ENCODE measurements at places on chromosomes 7 and 10.
A peak's percentile ranks its signal among the peaks of the same experiment; 100 is the strongest.

DNA sequence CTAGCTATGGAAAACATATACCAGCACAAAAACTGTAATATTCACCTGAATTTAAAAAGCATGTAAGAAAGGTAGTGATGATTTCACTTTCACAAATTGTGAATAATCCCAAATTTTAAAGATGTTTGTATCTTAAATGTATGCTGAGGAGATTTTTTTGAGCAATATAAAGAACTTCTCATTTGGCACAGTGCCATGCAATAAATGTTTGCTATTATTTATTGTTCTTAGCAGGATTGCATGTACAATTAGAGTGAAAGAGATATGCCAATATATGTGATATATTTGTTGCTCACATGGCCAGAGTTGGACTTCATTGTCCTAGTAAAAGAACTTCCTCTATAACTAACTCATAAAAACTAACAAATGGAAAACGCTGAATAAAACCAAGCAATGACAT lies 895.1 kb upstream of the KCND2 start:
- DNase-seq = no peak

GRCh38 chr7:106346678-106347217 lies 62.0 kb upstream of the NAMPT start:
- peak; percentile 79 for DNase-seq

- DNase-seq = no peak
Observed at GRCh38 chr7:16951483-16952080, 69.8 kb upstream of the AGR3 start.

DNA sequence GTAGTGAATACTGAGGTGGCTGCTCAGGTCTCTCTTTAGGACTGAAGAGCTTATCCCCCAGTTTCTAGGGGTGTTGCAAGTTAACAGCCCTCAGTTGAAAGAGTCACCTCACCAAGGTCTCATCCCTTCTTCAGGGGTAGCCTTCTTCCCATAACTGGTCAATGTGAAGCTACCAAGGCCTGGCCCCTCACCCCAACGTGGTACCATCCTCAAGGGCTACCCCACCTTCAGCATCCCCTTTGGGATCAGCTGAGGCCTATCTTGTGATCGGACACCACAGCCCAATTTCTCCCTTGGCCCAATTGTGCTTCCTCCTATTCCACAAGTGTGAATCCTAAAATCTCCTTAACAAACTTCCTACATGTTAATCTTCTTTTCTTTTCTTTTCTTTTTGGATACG lies 289.5 kb upstream of the MKLN1 start:
- no peak for DNase-seq

- no peak for DNase-seq
Observed at GRCh38 chr10:104923501-104923900, 282.4 kb downstream of the SORCS3 start.

GRCh38 chr10:105973902-105974301 lies 1190.6 kb downstream of the SORCS1 start:
- DNase-seq = no peak

DNA sequence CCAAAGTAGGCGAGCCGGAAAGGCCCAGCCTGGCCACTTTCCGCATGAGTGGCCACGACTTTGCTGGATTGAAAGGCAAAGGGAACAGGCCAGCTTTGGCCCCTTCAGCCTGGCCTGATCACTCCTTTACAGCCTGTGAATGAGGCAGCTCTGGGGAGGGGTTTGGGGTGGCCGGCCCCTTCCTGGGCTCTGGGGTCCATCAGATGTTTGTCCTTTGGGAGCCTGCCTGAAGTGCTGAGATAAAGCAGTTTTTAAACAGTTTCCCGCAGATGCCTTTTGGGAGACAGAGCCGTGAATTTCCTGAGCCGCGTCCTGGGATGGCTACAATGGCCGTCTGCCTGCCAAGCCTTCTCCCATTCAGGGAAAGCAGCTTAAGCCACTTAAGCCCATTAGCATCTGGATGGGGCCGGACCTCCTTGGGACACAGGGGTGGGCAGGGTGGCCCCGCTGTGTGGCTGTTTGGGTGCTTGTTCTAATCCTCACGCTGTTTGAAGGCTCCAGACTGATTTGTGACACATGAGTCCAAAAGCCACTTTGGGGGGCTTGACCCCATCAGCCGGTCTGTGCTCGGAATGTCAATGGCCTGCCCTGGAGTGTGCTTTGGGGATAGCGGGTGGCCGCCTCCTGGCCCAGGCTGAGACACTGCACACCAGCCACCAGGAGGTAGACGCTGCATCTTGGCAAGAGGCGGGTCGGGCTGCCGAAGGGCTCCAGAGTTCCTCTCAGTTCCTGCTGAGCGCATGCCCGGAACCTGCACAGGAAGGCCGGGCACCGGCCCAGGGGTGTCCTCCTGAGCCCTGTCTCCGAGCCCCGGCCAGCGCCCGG lies 38.9 kb downstream of the NKX6-2 start:
- DNase-seq = no peak

GRCh38 chr10:123100030-123100762 lies 35.6 kb upstream of the HMX3 start:
- DNase-seq = no peak

DNA sequence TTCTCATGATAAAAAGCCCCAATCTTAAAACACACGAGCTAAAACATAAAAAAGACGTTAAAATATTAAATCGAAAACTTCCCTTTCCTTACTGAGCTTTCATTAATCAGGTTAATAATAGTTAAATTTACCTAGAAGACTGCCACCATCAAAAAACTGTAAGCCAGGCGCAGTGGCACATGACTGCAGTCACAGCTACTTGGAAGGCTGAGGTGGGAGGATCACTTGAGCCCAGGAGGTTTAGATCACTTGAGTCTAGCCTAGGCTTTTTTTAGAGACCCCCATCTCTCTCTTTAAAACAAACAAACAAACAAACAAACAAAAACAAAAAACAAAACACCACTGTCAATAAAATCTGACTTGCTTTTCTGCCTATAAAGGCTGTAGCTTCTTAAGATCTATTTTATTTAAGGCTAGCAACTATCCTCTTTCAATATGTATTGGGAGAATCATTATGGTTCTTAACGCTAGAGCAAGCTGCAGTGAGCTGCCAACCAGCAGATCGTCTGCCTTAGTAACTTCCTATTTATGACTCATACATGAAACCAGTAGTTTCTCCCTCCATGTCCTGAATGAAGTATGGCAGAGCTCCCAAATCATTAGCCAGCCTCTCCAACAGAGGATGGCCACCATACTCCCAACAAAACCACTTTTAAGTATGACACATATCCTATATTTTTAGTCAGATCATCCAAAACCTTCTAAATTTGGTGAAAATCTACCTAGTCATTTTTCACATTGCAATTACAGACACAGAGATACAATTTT lies 163.7 kb downstream of the SRPK2 start:
- peak; percentile 58 for DNase-seq

- no peak for DNase-seq
Observed at GRCh38 chr7:101164071-101164840, 1.1 kb downstream of the VGF start.

DNA sequence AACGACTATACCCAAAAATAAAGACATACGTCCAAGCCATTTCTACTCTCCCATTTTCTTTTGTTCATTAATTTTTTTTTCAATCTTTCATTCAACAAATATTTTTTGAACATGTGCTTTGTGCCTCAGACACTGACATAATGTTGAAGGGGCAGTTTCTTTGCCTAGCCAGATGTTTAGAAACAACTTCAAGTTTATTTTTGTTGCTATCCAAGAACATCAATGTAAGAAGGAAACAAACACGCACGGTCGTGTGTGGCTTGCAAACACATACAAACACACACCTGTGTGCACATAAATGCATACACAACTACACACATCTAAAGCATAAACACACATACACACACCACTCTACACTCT lies 39.9 kb downstream of the BTBD16 start:
- DNase-seq = no peak

GRCh38 chr7:82685214-82685613 lies 241.6 kb upstream of the CACNA2D1 start:
- DNase-seq = no peak

DNA sequence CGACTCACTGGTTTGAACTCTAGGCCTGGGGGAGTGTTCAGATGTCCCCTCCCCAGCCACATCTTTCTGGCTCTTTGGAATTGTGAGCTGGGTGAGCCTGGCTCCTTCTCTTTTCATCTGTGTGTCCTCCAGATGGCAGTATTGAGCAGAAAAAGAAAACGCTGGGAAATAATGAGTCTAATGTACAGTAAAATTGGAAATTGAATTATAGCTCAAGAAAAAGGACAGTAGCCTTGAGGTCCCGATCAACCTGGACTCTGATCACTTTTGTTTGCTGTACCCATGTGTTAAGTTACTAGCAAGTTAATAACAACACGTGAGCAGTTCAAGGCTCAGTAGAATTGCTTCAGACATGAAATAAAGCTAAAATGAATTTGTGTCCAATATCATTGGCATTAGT lies 77.9 kb downstream of the SNX10 start:
- DNase-seq = no peak

DNA sequence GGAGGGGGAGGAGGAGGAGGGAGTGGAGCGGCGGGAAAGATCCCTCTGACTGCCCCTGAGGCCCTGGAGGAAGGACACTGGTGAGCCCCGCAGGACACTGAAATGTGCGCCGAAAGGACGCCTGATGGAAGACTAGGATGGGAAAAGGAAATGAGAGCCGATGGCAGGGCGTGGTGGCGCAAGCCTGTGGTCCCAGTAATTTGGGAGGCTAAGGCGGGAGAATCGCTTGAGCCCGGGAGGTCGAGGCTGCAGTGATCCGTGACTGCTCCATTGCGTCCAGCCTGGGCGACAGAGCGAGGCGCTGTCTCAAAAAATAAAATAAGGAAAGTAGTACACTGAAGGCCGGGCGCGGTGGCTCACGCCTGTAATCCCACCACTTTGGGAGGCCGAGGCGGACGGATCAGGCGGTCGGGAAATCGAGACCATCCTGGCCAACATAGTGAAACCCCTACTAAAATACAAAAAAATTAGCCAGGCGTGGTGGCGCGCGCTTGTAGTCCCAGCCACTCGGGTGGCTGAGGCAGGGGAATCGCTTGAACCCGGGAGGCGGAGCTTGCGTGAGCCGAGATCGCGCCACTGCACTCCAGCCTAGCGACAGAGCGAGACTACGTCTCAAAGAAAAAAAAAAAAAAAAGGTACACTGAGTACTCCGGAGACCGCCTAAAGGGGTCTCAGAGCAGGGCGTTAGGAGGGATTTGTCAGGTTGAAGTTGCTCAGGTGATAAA lies 561 bp upstream of the HNRNPF start:
- DNase-seq = no peak

- no peak for DNase-seq
Observed at GRCh38 chr7:1852517-1853430, 182.7 kb downstream of the ELFN1 start.

DNA sequence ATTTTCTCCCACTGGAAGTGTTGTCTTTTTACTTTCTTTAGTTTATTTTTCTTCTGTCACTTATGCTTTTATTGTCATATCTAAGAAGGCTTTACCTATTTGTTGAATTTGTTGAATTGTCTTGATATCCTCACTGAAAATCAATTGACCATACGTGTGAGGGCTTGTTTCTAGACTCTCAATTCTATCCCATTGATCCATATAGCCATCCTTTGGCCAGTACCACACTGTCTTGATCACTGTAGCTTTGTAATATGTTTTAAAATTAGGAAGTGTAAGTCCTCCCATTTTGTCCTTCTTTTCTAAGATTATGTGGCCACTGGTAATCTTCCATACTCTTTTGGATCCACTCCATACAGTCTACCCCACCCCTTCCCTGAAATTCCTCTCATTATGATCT lies 25.5 kb upstream of the MNX1 start:
- no peak for DNase-seq

DNA sequence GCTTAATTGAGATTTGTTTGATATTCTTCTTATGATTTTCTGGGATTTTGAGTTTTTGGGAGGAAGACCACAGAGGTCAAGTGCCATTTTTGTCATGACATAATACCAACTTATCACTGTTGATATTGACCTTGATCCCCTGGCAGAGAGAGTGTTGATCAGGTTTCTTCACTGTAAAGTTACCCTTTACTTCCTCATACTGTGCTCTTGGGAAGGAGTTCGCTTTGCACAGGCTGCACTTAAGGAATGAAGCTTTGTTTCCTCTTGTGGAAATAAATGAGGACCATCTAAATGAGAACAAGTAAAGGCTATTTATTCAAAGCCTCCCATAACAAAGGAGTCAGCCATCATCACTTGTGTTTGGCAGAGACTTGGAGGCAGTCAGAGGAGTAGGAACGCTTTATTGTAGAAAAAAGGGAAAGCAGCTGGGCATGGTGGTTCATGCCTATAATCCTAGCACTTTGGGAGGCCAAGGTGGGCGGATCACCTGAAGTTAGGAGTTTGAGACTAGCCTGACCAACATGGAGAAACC lies 16.1 kb downstream of the ST7 start:
- DNase-seq = no peak

DNA sequence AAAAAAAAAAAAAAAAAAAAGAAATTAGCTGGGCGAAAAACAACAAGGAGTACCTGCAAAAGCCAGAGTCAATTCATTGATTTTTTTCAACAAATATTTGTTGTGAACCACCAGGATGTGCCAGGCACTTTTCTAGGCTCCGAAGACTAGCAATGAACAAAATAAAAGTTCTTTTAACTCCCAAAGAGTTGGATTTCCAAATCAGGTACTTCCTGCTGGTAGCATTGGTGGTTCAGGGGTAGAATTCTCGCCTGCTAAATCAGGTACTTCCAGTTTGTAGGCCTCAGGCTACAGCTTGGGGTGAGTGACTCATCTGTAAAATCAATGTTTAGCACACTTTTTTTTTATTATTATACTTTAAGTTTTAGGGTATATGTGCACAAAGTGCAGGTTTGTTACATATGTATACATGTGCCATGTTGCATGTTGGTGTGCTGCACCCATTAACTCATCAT lies 10.9 kb downstream of the PPA1 start:
- DNase-seq = no peak

- no peak for DNase-seq
Observed at GRCh38 chr7:41544241-41544640, 158.6 kb downstream of the INHBA start.

- no peak for DNase-seq
Observed at GRCh38 chr10:92244796-92245195, 46.1 kb downstream of the CPEB3 start.

DNA sequence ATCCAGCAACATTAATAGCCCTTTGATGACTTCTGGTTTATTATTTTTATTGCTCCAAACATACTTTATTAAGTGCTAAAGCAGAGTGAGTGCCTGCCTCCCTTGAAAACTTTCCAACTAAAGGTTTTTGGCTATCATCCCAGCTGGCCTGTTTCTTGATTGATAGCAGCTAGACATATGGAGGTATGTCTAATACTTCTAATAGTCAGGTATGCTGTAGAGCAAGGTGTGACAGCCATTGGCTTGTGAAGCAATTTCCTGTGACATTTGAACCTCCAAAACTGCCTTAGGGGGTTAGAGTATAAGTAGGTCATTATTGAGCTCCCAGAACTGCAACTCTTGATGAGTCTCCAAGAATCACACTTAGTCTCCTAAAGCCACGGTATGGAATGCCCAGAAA lies 55.8 kb downstream of the LOXL4 start:
- DNase-seq = no peak

- no peak for DNase-seq
Observed at GRCh38 chr10:84088626-84089025, 50.7 kb upstream of the GHITM start.

GRCh38 chr10:13049774-13050420 lies 48.4 kb upstream of the CCDC3 start:
- DNase-seq = no peak
